ENCODE measurements at places on chromosomes 16 and 17.

DNA sequence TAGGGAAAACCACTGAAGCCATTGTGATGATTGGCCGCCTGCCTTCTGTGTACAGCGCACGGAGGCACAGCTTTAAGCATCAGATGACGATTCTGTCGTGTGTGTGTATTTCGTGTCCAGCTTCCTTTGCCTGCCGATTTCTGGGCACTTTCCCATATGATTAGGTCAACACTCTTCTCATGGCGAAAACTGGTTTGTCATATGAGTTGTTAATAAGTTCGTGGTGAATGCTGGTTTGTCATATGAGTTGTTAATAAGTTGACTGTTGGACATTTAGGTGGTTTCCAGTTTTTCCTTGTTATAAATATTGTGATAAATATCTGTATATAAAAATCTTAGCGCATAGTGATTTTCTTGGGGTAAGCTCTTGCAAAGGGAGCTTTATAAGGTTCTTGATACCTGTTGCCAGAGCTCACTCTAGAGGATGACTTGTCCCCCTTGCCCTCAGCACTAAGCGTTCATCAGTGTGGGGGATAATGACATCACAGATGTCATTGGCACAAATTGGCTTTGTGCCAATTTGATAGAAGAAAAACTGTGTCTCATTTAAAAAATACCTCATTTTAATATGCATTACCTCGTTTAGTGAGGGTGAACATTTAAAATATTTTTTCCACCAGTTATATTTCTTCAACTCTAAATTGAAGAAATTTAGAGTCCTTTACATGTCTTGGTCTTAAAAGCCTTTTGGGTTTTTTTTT, 40.0 kb downstream of the PGS1 start:
- DNase-seq, result no peak

DNA sequence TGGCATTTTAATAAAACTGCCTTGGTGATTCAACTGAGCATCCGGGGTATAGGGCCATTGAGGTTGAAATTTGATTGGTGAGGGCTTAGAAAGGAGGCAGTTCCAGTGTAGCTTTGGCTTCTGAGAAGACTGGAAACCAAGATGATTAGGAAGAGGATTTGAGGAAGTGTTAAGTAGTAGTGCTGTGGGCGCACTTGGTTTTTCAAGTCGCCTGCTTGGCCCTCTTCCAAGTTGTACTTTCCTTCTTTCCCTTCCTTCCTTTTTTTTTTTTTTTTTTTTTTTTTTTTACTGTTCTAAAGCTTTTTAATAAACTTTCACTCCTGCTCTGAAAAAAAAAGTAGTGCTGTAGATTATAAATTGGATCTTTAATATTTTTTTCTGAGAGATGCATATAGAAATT, 320.5 kb downstream of the UTP18 start:
- DNase-seq, result no peak

DNA sequence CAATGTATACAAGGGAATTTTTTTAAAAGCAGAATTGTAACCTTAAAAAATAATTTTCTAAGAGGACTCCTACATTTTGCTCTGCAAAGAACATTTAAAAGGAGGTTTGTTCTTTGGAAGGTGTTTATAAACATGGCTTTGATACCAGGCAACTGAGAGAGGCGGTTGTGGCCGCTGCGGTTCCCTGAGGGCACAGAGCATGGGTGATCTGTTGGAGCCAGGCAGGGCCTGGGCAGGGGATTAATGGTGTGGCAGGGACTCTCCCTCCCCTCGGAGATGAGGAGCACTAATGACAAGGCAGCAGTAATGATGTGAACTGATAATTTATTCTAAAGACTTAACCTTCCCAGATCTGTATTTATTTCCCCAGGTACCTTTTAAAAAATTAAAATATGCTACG, 65.4 kb downstream of the WWP2 start:
- DNase-seq, result no peak

GRCh38 chr17:81440051-81440471, 44.8 kb downstream of the BAHCC1 start:
- no peak for DNase-seq

DNA sequence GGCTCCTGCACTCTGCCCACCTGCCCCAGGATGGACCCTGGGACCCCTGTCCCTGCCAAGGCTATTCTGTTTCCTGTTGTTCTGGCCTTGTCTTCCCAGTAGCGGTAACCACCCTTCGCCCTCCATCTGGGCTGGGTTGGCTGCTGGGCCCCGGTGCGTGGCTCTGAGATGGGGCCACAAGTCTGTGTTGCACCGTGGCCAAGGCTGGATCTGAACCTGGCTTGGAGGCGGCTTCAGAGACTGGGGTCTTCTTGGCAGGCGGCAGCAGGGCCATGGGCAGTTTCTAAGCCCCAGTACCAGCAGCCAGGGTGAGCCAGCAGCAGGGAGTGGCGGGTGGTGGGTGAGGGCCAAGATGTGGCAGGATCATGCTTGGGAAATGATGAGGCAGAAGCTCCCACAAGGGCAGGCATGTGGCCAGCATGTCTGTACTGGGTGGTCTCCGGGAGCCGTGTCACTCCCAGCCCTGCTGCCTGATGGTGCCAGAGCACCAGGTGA, 12.6 kb downstream of the MAP2K3 start:
- no peak for DNase-seq

DNA sequence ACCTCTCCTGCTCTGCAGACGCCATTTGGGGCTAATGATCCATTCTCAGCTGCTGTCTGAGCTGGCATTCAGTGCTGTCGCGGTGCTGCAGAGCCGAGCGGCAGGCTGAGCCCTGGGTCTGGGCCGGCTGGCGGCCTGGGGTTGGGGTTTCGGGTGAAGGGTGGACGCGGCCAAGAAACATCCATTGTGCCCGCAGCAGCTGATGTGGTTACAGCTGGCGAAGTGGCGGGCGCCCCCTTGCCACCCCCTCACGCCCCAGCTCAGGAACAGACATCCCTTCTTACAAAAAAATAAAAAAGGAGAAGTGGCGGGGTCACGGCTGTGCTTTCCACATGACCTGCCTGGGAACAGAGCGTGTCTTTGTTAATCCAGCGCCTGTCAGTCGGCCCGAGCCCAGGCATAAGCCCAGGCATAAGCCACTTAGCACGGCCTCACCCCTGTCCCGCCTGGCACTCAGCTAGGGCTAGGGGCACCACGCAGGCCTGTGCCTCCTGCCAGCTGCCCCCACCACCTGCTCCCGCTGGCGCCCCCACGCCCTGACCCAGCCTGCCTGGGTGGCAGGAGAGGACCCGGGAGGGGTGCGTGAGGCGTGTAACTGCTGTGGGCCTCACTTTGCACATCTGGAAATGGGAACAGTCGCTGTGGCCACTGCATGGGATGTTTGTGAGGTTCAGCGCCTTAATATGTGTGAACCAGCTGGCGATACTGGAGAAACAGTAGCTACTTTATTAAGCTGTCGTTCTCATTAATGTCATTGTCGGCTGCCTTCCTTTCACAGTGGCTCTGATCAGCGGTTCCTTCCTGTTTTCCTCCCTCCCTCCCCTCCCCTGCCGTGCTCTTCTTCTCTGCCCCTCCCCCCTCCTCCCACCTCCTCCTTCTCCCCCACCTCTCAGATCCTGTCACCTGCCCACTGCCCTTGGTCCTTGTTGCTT, 197.7 kb upstream of the CIBAR2 start:
- DNase-seq, result no peak
